Fibroblast of the conjunctiva (primary cell): ENCODE measurements at places on chromosomes 13 and 19.

DNA sequence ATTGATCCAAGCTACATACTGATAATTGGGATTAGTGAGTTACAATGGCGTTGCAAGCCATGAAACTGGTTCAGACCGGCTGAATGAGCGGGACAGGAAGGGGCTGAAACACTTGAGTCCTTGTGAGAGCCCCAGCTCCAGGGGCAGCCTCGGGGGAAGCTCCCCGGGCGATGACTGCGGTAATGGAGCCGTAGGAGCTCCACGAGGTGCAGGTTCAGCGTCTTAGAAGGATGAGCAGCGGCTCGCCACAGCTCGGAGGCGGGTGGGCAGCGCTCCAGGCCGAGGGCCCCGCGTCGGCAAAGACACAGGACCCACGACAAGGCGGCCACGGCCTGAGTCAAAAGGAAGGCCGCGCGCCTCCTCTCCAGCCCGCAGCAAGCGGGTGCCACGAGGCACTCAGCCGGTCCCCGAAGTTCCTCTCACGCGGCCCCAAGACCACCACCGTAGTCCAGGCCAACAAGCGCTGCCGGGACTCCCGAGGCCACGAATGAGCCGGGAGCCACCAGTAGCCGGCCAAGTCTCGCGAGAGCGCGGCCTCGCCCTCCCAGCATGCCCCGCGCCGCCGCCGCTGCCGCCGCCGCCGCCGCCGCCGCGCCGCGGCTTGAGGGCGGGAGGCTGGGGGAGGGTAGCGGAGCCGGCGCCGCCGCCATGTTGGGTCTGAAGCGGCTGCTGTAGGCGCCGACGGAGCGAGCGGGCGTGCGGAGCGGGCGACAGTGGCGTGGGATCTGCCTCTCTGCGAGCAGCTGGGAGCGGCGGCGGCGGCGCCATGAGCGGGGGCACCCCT lies at the start of gene LSM14A:
TSS of gene LSM14A (plus strand) at position 628 of the 784 bp plus-strand sequence. CDS start at position 767, 139 bp downstream.
- DNase-seq, result peak; percentile 83

DNA sequence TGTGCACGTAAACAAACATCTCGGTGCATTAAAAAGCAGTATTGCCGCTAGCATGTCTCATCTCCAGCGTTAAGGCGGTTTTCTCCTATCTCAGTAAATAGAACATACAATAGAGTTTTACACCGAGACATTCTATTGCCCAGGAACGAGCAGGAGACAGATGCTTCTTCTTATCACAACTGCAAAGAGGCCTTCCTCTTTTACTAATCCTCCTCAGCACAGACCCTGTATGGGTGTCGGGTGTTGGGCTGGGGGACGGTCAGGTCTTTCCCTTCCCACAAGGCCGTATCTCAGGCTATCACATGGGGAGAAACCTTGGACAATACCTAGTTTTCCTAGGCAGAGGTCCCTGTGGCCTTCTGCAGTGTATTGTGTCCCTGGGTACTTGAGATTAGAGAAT lies 21.2 kb downstream of the ZNF233 start:
- no peak for DNase-seq

DNA sequence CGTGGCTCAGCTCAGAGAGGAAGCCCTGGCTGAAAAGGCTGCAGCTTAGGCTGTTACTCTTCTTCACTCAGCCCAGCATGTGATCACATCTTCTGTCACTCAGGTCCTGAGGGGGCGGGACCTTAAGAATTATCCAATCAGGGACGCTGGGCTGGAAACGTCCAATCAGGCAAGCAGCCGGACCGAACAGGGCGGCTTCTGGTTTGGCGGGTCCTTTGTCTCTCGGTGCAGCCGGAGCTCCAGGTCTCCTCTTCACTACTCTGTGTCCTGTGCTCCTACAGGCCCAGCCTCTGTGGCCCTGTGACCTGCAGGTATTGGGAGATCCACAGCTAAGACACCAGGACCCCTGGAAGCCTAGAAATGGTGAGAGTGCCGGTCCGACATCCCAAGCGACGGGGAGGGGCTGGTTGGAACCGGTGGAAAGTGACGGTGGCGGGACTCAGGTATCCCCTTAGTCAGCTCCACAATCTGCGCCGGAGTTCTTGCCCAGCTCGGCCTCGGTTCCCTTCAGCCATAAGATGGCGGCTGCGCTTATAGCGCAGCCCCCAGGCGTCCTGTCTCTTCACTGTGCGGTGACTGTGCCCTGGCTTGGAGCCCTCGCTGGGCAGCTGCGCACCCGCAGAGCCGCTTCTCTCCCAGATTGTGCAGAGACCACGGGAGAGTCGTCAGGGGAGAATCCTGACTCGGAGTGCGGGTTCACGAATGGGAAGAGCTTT lies at the start of gene ZNF93:
TSS of gene ZNF93 (plus strand) at position 218 of the 716 bp plus-strand sequence. CDS start at position 361, 143 bp downstream.
- DNase-seq, result peak; percentile 93

GRCh38 chr13:26471807-26472206 lies 85.7 kb upstream of the WASF3 start:
- DNase-seq, result no peak

DNA sequence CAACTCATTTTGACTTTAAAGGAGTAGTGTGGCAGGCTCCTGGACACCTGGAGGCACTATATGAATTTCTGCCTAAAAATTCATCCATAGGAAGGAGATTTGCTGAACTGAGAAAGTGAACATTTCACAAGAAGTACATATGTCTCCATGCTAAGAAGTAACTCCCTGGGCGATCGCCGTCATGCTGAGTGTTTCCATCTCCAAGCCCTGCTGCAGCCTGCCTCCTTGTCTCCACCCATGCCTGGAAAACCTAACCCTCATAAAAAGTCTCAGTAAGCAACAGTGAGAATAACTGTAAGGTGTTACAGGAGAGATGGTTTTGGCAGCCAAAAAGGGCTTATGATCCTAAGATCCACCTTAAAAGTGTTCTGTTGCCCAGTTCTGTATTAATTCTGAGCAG lies 251.3 kb downstream of the SHISA2 start:
- DNase-seq, result no peak

DNA sequence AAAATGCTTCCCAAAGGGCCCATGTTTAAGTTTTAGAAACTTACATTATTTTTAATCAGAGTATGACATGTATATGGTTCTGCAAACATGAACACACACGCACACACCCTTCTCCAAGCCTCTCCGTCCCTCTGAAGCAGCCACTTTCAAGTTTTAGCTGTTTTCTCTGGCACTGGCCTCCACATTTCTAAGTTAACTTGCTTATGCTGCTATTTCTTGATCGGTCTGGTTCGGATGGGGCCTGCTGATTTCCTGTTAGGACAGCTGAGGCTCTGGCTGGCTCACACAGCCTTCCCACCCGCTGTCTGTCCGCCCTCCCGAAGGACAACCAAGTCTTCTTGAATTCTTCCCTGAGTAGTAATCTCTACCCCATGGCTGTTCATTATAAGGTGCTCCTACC lies 4.4 kb downstream of the SPC24 start:
- DNase-seq, result no peak

DNA sequence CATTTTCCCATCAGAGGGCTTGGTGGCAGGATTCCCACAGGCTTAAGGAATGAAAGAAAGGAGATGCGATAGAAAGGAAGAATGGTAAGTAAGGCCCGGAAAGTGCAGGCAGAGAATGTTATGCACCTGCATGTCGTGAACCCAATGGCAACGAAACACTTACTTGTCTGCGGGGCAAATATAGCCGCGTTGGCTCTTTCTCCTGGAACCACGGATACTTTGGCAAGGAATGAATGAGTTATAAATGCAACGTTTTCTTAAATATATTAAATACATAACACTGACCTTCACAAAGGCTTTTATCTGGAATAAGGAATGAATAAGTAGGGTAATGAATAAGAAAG lies 192.1 kb downstream of the KATNAL1 start:
- DNase-seq, result no peak

- DNase-seq, result no peak
These were observed 40.2 kb upstream of the TEX29 start for GRCh38 chr13:111280226-111280625.

DNA sequence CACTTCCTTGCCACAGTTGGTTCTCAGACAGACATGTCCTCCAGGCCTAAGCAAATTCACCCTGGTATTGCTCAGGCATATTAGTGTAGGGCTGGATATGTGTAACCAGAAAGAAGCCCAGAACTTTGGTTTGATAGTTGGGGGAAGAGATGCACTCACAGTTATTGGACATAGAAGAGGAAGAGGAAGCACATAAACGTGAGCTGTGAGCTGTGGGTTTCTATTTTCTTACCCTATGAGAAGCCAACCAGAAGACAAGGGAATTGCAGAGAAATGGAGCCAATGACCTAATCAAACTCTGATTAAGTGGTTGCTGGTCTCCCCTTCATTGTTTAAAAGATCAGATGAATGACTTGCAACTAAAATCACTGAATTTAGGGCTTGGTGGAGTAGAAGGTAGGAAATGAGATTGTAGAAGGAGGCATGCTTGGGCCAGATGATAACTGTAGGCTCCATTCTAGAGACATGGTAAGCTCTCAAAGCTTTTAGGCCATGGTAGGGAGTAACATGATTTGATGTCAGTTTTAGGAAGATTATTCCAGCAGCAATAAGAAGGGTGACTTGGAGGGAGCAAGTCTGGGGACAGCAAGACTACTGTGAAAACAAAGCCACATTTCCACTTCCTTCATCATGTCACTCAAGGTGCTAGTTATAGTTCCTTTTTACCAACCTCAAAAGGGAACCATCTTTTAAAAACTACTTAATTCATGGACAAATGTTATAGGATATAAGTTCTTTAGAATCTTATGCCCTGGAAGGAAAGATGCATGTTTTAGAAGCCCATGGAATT lies 24.1 kb upstream of the WDFY2 start:
- no peak for DNase-seq

GRCh38 chr19:18233224-18233825 lies 7.1 kb upstream of the PDE4C start:
- no peak for DNase-seq

DNA sequence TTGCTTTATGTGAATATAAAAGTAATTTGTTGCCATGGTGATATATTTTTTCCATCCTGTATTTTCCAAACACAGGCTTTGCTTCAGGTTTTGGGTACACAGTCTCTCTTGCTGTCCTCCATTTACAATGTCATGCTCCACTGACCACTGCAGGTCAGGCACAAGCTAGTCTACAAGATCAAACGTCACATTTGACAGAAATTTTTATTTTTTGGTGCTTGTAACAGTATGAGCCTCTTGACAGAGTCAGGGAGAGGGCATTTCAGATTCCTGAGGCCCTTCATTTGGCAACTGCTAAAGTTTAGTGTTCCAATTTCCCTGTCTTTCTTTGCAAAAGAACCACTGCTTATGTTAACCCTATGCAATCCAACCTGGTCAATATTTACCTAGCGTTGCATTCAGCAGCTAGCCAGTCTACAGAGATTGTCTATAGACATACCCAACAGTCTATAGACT lies 175.0 kb downstream of the RFC3 start:
- DNase-seq, result no peak

DNA sequence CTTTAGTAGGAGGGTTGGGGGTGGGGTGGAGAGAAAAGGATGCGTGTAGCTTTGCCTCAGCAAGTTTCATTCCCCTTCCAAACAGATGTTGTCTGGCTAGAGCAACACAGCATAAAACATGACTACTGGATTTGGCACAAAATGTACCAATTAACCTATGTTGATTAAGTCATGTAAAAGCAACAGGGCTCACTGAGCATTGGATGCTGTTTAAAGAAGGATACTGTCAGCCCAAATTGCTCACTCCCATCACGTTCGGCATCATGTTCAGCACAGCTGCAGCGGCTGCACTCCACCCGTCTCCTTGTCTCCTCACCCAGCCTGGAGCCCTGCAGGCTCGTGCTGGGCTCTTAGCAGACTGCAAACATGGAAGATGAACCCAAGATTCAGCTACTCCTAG lies 77.5 kb downstream of the DLEU7 start:
- no peak for DNase-seq

GRCh38 chr19:3294080-3294850 lies 69.8 kb downstream of the CELF5 start:
- DNase-seq, result no peak

DNA sequence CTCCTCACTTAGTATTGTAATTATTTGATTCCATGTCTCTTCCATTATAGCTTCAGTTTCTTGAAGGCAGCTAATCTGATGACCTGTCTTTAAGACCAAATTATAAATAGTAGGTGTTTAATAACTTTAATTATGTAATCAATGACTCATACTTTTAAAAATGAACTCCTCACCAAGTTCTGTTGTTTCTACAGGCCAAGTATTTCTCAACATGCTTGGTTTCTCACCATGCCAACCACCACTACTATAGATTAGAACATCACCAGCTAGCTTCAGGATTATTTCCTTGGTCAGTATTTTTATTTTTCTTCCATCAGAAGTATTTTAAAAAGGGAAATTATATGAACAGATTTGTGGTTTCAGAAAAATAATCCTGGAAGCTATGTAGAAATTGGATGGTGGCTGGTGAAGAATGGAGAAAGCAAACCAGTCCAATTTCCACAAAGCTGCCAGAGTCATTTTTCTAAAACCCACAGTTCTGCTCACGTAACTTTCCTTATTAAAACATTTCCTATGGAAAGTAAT lies 237.7 kb upstream of the DACH1 start:
- no peak for DNase-seq

DNA sequence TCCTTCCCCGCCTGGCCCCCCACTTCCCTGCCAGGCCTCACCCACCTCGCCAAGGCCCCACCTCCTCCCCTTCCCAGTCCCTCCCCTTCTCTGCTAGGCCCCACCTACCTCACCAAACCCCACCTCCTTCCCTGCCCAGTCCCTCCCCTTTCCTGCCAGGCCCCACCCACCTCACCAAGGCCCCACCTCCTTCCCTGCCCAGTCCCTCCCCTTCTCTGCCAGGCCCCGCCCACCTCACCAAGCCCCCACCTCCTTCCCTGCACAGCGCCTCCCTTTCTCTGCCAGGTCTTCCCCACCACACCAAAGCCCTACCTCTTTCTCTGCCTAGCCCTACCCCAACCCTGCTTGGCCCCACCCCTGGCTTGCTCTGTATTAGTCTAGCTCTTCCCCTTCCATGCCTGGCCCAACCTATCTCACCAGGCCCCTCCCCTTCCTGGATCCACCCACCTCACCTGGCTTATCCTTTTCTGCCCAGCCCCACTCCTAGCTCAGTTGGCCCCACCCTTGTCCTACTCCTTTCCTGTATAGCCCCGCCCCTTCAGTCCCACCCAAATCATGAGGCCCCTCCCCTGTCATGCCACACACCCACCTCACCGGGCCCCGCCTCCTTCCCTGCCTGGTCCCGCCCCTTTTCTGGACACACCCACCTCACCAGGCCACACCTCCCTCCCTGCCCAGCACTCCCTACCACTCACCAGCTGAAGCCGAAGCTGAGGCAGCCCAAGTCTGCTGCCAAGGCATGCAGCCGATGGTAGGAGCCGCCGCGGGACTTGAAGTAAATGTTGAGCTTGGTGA lies 16.2 kb downstream of the CERS1 start:
- no peak for DNase-seq

GRCh38 chr13:36673838-36674326 lies at the start of gene SERTM1:
SERTM1 (plus strand) TSS chr13:36674020; CDS start chr13:36695079, 21,059 bp downstream.
- no peak for DNase-seq

- DNase-seq, result no peak
These were observed 26.1 kb downstream of the PPP5C start for GRCh38 chr19:46372901-46373490.
